ENCODE measurements at places on chromosomes 6 and 20.

GRCh38 chr6:155313602-155314091, 637 bp downstream of the TFB1M start:
- no peak for DNase-seq

GRCh38 chr6:153016846-153017245, 14.3 kb upstream of the MTRF1L start:
- no peak for DNase-seq

- no peak for DNase-seq
Observed at GRCh38 chr6:139099984-139100383, 34.9 kb upstream of the HECA start.

DNA sequence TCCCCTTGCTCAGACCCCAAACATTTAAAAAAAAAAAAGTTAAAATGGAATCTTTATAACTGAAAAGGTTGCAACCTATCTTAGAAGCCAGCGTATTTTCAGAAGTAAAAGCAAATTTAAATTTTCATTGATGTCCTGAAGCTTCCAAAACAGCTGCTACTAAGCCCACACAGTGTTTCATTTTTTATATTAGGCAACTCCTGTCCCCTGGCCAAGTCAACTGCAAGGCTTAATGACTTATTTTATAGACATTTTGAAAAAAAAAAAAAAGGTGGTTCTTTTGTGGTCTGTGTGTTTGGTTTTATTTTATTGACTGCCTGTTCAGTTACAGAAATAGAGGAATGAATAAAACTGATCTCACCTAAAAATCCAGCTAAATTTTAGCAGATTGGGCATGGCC, 13.0 kb downstream of the CFAP61 start:
- DNase-seq, result no peak

DNA sequence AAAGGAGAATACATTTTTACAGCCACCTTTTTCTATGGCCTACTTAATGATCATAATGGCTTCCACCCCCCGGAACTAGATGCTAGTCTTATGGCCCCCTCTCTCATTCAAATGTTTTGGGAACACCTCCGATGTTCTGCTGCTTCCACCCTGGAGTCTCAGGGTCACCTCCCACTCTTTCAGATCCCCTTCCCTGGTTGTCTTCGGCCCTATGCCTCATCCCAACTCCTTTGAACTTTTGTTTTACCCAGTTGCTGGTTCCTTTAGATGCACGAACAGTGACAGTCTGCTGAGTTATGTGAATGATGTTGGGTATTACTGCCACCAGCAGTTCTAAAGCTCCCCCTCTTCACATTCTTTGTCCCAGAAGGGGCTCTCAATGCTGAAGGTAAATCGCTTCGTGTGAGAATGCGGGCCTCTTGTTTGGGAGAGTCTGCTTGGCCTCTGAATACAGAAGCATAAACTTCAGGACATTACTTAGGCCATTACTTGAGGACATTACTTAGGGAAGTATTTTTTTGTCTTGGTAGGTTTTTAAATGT, 309.1 kb downstream of the SOX4 start:
- no peak for DNase-seq

- DNase-seq, result no peak
Observed at GRCh38 chr20:48329676-48330664, 497.8 kb downstream of the PREX1 start.

DNA sequence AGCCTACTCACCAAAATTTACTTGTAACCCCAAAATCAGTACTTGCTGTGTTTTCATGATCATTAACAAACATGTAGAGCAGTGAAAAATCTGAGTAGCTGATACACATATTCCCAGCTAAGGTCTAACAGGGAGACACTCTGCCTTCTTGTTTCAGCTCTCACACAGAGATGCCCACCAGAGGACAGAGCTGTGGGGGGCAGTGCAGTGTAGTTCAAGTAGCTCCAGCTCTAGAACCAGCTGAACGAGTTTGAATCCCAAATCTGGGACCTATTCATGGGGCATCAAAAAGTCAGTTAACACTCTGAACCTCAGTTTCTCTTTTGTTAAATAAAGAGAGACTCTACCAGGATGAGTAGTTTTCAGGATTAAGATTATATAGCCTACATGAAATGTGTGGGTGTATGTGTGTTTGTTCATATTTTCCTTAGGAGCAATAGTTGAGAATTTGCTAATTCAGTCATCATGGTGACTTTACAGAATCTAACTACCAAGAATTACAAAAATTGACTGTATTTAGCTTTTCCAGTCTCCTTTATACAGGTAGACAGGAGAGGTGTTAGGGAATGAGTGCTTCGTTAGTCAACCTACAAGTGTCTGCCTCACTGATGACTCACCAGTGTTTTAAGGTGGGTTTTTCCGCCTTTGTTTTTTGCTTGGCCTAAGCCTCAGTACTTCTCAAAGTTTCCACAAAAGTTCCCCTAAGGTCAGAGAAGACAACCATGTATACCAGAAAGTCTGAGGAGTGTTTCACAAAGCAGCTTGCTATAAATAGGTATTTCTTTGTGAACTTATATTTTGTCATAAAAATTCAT, 164.0 kb upstream of the RUNX2 start:
- no peak for DNase-seq

DNA sequence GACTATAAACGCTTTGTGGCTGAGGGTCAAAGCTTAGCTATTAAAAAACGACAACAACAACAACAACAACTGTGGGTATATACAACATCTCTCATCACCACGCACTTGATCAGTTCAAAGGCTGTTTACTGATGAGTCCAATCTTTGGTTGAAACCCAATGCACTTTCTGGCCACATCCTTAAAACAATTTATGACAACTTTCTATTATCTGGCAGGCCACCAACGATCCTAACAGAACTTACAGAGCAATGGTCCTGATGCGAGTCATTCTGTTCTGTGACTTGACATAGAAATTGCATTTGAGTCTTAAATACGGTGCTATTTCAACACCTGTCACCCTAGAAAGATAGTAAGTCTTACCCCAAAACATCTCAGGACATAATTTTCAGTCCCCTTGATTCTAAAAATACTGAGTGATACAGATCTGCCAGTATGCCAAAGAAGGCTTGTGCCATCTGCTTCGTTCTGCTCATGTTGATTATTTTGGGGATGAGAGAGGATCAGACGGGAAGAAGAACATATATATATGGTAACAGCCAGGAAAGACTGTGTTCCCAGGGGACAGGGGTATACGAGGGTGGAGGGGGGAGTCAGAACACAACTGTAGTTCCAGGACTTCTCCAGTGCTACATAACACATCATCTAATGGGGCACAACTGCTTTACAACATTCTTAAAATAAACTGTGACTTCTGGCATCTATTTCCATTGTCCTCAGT, 55.8 kb downstream of the PLAGL1 start:
- no peak for DNase-seq

DNA sequence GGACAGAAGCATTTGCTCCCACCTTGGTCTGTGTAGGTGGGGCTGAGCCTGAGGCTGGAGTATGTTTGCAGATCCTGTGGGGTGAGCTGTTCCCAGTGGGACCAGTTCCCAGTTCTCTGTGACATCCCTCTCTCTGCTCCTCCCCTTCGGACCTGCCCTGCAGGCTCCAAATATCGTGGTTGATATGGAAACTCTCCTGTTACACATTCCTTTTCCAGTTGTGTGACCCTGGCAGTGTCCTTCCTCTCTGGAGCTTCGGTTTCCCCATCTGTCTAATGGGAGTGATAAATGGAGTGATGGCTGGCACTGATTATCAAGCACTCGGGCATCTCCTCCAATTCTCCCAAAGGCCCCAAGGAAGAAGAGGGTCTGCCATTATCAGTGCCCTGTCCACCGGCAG, 15.7 kb upstream of the TGM2 start:
- DNase-seq, result no peak

- no peak for DNase-seq
Observed at GRCh38 chr20:478949-479429, 16.7 kb upstream of the TBC1D20 start.

- DNase-seq, result no peak
Observed at GRCh38 chr6:47160702-47161101, 118.6 kb upstream of the ADGRF1 start.

DNA sequence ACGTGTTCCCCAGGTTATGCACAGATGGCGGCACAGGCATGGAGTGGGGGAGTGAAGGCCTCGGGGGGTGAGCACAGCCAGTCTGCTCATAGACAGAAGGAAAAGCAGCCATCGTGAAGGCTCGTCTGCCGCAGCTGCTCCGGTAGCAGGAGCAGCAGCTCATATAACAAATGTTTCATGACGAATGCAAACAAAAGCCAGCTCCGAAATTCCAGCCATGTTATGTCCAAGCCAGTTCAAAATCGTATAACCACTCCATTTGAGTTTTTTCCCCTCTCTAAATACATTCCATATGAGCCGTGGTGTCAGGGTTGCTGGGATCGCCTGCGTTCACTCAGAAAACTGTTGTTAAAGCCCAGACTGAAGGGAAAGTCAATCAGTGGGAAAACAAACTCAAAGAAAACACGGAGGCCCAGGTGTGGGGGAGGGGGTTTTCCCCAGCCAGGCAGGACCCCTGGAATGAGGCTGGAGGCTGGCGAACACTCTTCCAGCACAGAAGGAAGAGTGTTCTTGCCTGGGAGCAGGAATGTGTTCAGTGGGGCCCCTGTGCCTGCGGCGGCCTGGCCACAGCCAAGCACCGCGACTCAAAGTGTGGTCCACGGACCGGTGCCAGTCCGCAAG, 280.4 kb upstream of the TAB2 start:
- DNase-seq, result no peak

- DNase-seq, result no peak
Observed at GRCh38 chr20:24842918-24843715, 106.0 kb upstream of the CST7 start.

DNA sequence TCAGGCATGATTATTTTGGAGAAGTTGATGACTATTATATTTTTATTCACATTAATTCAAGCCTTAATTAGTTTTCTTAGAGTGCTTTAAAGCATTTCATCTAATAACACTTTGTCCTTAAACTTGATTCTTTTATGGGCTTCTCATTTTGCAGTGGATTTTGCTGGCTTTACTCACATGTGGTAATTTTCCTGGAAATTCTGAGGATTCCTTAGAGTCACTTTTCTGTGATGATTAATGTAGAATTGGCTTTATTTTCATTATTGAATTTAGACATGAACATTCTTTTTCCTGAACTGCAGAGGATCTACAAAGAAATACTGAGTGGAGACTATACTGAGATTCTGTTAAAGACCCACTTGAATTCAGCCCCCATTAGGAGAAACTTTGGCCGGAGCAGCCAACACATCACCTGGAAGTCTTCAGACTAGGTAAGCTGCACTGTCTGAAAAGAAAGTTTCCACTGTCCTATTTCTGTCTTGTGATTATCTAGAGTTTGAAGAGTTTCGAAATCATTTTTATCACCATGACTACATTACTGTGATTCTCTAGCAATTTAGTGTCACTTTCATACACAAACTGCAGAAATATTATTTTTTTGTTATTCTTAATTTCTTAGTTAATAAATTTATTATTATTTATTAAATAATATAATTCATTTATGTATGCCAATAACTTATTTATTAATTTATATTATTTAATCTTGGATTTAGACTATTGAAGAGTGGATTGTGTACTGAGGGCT, 1.9 kb downstream of the RFPL4B start:
- no peak for DNase-seq

DNA sequence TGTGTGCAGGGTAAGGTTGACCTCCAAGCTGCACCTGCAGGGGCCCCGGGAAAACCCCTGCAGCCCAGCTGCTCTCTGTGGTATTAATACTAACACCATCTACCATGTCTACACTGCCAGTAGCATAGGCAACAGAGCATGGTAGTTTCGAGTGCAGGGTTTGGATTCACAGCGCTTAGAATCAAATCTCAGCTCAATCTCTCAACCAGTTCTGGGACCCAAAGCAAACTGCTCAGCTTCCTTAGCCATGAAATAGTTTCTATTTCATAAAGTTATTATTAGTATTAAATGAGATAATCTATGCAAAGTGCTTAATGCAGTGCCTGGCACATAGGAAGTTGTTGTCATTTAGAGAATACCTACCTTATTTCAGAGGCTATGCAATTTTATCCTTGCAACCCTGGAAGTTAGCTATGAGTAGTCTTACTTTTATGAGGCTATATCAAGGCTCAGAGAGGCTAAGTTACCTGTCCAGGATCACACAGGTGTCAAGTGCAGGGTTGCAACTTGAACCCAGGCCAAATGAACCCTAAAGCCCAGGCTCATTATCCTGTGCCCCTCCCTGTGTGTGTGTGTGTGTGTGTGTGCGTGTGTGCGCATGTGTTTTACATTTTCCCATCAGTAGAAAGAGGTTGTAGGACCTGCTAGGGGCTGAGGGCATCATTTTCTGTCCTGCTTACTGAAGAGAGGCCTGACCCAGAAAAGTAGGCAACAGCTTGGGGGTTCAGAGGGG, 27.6 kb upstream of the MRPS18A start:
- peak; percentile 87 for DNase-seq

- no peak for DNase-seq
Observed at GRCh38 chr20:52230409-52230808, 38.8 kb upstream of the ZFP64 start.

- no peak for DNase-seq
Observed at GRCh38 chr20:16187956-16188616, 385.2 kb downstream of the KIF16B start.

- DNase-seq, result no peak
Observed at GRCh38 chr6:11025921-11026635, 18.0 kb downstream of the ELOVL2 start.

- no peak for DNase-seq
Observed at GRCh38 chr20:37406010-37406998, 60.4 kb downstream of the SRC start.

- no peak for DNase-seq
Observed at GRCh38 chr6:43858161-43859153, 88.4 kb downstream of the VEGFA start.

DNA sequence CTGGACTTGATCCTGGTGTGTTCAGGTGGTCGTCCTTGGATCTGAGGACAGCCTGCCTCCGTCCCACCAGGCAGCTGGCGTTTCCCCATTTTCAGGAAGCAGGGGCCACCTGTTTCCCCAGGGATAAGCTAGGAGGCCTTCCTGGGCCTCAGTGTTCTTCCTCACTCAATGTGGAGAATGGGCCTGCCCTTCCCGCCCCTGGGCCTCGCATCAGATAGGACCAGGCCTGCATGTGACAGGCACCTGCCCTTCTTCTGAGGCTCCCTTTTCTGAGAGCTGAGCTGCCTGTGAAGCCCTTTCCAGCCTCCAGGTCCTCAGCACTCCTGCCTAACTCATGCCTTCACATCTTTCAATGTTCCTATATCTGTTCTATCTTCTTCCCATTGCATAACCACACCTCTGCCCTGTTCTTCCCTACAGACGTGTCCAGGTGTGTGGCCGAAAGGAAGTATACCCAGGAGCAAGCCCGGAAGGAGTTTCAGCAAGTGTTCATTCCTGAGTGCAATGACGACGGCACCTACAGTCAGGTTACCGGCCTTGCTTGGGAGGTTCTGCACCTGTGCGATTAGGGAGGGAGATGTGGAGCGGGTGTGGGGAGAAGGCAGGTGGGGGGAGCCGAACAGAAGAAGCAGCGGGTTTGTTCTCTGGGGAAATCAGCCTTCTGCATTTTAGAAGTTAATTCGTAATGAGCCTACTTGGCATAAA, 85.1 kb downstream of the SMOC2 start:
- DNase-seq, result no peak

Data from spleen (tissue), 13 donors.